CD8-positive, alpha-beta memory T cell (primary cell): ENCODE measurements at places on chromosomes 3 and 15. TPM values are rescaled to one million over a fixed set of nuclear protein-coding genes. Genes with fewer than 3 reads are reported as not detected.
A peak's percentile ranks its signal among the peaks of the same experiment; 100 is the strongest.

The NUSAP1 gene
- total RNA-seq, result 106 TPM

- no peak for DNase-seq
These were observed at the start of gene STX19 for GRCh38 chr3:94028093-94028837. TSS of gene STX19 (minus strand) at chr3:94028597. CDS start at chr3:94015269, 13,328 bp downstream.

DNA sequence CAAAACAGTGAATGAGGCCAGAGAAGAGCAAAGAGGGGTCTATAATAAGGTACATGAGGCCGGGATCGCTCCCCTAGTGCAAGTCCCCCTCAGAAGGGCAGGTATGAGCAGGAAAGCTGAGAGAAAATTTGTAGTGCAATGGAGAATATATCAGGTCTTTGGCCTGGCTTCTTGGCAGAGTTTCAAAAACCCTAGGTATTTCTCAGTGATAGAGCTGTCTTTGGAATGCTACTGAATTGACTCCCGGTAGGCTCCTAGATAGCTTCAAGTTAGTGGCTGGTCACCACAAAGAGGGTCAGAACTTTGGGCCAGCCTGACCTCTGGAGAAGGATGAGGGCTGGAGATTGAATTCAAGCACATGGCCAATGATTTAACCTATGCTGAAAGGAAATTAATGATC, 30.6 kb upstream of the OXTR start:
- no peak for DNase-seq

GRCh38 chr3:133487920-133488540, 85.5 kb upstream of the CDV3 start:
- peak; percentile 47 for DNase-seq

DNA sequence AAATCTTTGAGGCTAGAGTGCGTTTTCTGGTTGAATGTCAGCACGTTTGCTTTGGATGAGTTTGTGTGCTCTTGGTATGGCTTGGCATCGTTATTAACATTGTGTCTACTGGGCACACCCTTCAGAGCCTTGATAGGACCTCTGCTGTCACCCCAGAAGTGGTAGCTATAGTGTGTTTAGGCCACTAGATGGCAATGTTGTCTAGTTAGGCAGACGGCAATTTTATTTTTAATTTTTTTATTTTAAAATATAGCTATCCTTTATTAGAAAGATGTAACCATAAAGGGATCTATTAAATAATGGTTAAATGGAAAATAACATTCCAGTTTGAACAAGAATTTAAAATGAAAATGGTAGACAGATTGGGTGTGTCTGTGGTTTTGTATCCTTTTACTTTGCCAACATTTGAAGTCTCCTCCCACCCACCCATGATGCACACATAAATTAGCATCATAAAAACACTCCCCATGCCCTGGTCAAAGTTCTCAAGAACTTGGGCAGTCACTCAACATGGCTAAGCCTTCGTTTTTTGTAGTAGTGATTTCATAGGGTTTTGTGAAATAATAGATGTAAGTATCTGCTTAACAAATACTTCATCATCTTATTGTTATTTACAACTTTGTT, 200.7 kb downstream of the KCNH8 start:
- DNase-seq, result no peak

GRCh38 chr3:58052373-58053273, 44.4 kb downstream of the FLNB start:
- no peak for DNase-seq
